ENCODE measurements at places on chromosomes 13 and 19. TPM values are rescaled to one million over a fixed set of nuclear protein-coding genes. Genes with fewer than 3 reads are reported as not detected.

- no peak for DNase-seq
Measured at GRCh38 chr19:53131727-53132126, 983 bp downstream of the ZNF415 start.

GRCh38 chr19:13056052-13056660 lies 46.5 kb downstream of the LYL1 start:
- DNase-seq: peak; percentile 83

The ZNF737 gene
- 87.8 TPM for total RNA-seq

The ZNF628 gene
- total RNA-seq: 1.1 TPM

DNA sequence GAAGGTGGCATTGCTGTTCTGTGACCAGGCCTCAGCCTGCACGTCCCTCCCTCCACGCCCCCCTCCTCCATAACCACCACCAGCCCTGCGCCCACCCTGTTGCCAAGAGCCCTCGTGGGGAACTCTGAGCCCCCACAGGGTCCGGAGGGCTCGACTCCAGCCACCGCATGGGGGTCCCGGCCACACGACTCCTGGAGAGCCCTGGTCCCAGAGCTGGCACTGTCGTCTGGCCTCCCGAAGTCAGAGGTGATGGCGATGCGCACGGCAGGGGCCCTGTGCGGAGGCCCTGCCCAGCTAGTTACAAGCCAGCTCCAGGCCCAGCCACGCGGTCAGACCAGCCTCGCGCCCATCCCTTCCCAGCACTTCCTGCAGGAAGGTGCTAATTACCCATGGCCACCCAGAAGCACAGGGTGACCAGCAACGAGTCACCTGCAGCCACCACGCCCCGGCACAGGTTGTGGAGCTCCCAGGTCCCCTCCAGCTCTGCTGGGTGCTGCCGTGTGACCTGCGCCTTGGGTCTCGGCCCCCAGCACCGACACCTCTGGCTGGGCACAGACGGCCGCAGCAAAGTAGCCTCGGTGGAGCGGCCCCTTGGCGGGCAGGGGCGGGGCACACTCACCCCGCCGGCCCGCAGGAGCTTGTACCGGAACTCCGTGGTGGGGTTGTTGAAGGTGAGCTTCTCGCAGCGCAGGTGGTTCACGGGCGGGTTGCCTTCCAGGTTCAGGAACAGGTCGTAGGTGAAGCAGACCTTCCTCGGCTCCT lies 49.6 kb downstream of the MLLT1 start:
- no peak for DNase-seq

DNA sequence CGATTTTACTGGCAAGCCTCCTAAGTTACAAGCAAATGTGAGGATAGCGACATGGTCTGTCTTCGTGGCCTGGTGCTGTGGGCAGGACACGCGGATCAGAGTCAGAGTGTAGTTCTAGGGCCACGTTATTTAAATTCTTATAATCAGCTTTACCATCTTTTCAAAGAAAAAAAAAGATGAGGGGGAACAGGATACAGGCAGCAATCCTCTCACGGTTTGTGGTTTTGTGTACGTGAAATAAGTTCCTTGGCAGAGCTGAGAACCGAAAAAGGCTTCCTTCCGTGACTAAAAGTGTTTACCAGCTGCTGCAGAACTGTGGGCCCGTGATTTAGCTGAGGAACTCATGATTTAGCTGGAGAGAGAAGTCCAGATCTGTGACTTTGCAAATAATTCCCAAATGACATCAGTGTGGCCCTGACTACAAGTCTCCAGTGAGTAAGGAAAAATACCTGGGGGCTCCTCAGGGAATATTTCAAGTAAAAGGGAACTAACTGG lies 27.2 kb downstream of the RCBTB2 start:
- peak; percentile 69 for DNase-seq

GRCh38 chr13:34571716-34572115 lies 370.4 kb upstream of the NBEA start:
- no peak for DNase-seq

The BRSK1 gene
- total RNA-seq: 5.7 TPM

- DNase-seq: peak; percentile 31
Measured at GRCh38 chr13:44810061-44810840, 179.0 kb downstream of the NUFIP1 start.

- no peak for DNase-seq
Measured at GRCh38 chr13:86438034-86438433, 638.8 kb upstream of the SLITRK6 start.

GRCh38 chr13:23901365-23901764 lies 4.1 kb upstream of the C1QTNF9B start:
- DNase-seq: no peak

GRCh38 chr19:49114630-49115363 lies 627 bp downstream of the LIN7B start:
- peak; percentile 65 for DNase-seq

The ZNF571 gene
- total RNA-seq: 4.3 TPM

The IGFL1 gene
- not detected for total RNA-seq

- DNase-seq: no peak
Measured at GRCh38 chr19:1062387-1063029, 4.5 kb upstream of the ARHGAP45 start.

DNA sequence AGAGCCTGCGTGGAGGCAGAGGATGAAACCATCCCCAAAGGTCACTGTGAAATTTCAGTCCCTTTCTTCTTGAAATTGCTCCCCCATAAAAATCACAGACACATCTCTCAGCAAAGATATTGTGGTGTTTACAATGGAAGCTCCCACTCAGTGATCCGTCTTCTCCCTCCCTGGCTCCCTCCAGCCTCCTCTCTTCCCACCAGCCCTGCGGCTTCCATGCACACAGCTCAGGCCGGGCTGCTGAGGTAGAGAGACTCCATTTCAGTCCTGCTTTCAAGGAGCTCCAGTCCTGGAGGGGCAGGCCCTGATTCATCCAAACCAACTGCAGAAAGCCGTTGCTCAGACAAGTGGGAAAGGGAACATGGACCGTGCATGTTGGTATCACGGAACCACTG lies 24.0 kb upstream of the MIER2 start:
- no peak for DNase-seq

GRCh38 chr19:41718761-41719160 lies 10.3 kb downstream of the CEACAM5 start:
- DNase-seq: no peak

GRCh38 chr13:71096421-71096820 lies 770.6 kb downstream of the DACH1 start:
- DNase-seq: no peak

- no peak for DNase-seq
Measured at GRCh38 chr13:32783067-32783466, 196.8 kb downstream of the PDS5B start.

DNA sequence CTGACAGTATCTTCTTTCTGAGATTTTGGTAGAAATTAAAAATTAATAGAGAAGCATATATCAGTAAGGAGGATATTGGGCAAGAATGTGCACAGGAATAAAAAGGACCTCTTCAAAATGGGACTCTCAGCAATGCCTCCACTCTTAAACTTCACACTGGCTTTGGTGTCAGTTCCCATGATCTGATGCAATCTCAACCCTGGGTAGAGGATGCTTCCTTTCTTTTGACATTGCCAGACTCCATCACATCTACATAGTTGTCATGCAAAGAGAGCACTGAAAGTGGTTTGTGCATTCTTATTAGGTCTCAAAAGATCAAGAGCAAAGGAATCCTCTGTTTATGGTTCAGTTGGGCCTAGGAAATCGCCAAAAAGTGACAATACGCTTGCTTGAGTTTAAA lies 26.3 kb downstream of the STARD13 start:
- DNase-seq: no peak

- peak; percentile 55 for DNase-seq
Measured at GRCh38 chr13:99386911-99387788, 80.0 kb upstream of the GPR183 start.

The ATP1A3 gene
- not detected for total RNA-seq

DNA sequence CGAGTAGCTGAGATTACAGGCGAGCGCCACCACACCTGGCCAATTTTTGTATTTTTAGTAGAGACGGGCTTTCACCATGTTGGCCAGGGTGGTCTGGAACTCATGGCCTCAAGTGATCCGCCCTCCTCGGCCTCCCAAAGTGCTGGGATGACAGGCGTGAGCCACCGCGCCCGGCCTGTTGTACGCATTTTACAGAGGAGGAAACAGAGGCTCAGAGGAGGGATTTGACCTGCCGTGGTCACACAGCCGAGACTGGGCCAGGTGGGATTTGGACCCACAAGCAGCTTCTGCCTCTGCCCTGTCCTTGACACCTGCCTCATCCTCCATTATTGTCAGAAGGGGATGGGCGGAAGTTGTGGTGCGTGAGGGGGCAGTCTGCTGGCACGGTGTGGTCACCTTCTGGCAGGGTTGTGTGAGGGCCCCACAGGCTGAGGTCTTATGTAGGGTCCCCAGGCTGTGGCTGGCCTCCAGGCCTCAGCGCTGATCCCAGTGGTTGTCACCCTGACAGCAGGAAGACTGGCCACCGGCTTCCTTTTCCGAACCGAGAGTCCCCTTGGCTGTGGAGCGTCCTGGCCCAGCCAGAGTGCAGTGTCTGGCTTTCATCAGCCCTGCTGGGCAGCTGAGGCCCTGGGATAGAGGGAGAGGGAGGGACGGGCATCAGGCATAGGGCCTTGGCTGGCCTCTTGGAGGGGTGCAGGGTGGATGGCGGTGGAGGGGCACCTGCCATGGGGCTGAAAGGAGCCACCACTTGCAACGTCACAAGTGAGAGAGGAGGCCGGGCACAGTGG lies 20.3 kb downstream of the NFIC start:
- DNase-seq: no peak

DNA sequence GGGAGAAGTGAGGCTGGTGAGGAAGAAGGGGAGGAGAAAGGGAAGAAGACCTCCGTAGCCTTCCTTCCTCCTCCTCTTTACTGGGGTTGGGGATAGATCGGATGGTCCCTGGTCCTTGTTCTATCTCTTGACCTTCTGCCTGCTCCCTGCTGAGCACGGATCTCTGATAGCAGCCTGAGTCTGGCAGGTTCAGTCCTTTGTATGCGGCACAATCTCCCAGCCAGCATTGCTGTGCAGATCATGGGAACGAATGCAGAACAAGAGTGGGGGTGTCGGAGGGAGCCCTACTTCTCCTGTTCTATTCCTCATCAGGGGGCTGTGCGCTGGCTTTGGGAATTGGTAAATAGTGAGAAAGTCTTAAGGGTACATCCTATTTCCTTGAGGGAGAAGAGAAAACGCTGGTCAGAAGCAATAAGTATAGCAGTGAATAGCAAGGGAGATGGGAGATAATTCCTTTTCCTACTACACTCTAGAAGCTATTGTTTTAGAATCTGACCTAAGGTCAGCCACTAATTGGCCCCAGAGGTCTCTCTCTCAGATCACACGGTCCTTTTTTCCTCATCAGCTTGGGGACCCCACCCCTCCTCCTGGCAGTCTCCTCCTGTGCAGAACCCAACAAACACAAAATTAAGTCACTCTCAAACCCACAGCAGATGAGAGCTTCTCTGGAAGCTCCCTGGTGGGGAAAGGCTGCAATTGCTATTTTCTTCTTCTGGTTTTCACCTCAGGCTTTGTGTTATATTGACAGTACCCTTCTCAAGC lies 41.0 kb downstream of the KL start:
- DNase-seq: peak; percentile 46

- DNase-seq: no peak
Measured at GRCh38 chr13:64453831-64454230, 2776.3 kb downstream of the PCDH9 start.

The SYNGR4 gene
- total RNA-seq: not detected

- no peak for DNase-seq
Measured at GRCh38 chr13:100069278-100069677, 19.6 kb upstream of the PCCA start.

- DNase-seq: no peak
Measured at GRCh38 chr13:112756967-112757758, 67.3 kb downstream of the ATP11A start.

The ZNF285 gene
- 0.43 TPM for total RNA-seq

The PSG3 gene
- not detected for total RNA-seq

GRCh38 chr19:55336101-55336500 lies 3.6 kb upstream of the KMT5C start:
- DNase-seq: no peak

GRCh38 chr19:45234089-45234869 lies 10.9 kb downstream of the EXOC3L2 start:
- peak; percentile 43 for DNase-seq

DNA sequence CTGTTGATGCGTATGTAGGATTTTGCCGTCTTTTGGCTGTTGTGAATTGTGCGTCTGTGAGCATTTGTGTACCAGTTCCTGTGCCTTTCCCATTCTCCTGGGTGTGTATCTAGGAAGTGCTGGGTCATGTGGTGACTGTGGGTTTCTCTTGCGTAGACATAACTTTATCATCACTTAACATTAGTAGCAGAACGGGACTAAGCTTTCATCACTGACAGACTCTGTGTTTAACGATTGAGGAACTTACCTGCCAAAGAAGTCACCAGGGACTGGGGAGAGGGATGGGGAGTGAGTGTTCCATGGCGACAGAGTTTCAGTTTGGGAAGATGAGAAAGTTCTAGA lies 15.0 kb downstream of the FZR1 start:
- no peak for DNase-seq

GRCh38 chr13:21371011-21371410 lies 88.1 kb downstream of the ZDHHC20 start:
- peak; percentile 23 for DNase-seq

- no peak for DNase-seq
Measured at GRCh38 chr19:44644402-44645016, 799 bp downstream of the PVR start.

Data from stomach (tissue), 19 donors.